Thoracic aorta (tissue), 2 donors: ENCODE measurements at places on chromosomes 1 and 21. TPM values are rescaled to one million over a fixed set of nuclear protein-coding genes. Genes with fewer than 3 reads are reported as not detected.

GRCh38 chr1:189409774-189410173 lies 1067.9 kb downstream of the BRINP3 start:
- no peak for DNase-seq

GRCh38 chr1:50333595-50333974 lies 89.7 kb downstream of the DMRTA2 start:
- no peak for DNase-seq

The KRTAP13-2 gene
- total RNA-seq: not detected

- DNase-seq: no peak
Measured at GRCh38 chr1:111924786-111925185, 64.7 kb downstream of the KCND3 start.

The C8B gene
- total RNA-seq: not detected

The TDRD10 gene
- total RNA-seq: 28.0 TPM

DNA sequence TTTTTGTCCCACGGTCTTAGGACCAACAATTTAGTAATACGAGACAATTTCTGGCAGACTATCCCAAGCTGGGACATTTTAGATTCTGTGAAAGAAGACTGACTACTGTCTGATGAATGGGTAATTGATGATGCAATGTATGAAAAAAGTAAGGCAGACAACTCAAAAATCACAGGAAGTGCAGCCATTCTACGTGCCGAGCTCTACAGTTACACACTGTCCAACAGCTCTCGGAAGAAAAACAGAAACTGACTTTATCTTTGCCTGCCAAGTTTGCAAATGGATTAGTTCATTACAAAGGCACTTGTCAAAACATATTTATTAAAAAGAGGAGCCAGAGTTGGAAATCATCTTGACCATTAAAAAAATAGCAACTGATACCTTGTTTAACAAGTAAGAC lies 31.3 kb downstream of the ZBTB8B start:
- DNase-seq: no peak

The GRIK3 gene
- 0.14 TPM for total RNA-seq

The ALPL gene
- total RNA-seq: 3.7 TPM

DNA sequence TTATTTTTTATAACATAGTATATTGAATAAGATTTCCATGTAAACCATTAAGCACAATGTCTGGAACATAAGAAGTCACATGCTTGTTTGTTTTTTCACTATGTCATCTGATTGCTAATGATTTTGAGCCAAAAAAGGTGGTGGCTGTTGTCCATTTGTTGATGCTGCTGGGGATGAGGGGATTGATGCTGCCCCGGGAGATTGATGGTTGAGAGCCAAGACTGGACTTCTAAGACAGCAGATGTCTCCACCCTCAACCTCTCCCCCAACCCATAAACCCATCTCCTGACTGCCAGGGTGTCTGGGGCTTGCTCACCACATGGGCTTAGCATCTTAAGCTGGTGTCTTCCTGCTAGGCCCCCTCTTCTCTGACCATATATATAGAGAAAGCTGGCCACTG lies 35.8 kb upstream of the CD34 start:
- DNase-seq: no peak

DNA sequence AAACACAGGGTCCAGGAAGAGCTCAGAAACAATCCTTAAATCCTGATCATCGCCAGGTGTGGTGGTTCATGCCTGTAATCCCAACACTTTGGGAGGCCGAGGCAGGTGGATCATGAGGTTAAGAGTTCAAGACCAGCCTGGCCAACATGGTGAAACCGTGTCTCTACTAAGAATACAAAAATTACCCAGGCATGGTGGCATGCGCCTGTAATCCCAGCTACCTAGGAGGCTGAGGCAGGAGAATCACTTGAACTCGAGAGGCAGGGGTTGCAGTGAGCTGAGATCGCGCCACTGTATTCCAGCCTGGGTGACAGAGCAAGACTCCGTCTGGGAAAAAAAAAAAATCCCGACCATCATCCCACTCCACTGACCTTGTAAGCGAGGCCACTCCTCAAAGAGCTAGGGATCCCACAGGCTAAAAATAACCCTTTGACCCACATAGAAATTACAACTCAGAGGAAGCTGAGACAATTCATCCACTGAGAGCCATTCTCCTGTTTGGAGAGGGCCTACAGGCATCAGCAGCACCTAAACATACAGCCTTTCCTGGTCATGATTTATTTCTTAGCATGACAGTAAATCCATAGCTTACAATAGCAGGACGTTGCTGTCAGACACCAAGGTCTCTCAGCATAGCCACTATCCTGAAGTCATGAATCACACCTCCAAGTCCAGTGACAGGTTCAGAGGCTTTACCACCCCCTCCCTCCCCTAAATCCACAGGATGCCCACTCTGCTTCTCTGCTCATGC lies 66.7 kb downstream of the TGFBR3 start:
- DNase-seq: no peak

DNA sequence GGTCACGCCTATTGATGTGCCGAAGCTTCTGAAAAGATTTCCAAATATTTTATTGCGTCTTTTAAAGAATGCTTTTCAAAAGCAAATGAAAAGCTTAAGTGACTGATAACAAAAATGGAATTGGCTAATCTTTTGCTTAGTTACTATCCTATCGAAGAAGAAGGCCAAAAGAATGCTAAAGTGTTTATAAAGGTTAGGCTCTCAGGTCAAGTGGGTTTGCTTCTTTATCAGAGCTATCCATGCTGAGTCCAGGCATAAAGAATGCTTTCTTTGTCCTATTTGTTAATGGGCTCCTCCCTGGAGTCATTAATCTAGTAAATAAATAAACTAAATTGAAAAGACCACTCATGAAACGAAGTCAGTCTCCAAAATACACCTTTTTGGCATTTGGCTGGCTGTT lies 133.4 kb upstream of the LYPLAL1 start:
- no peak for DNase-seq

GRCh38 chr1:201176940-201177339 lies 13.7 kb upstream of the IGFN1 start:
- DNase-seq: no peak

GRCh38 chr1:9451081-9451480 lies 88.2 kb upstream of the SLC25A33 start:
- no peak for DNase-seq
